ENCODE measurements at places on chromosomes 16 and 17. TPM values are rescaled to one million over a fixed set of nuclear protein-coding genes. Genes with fewer than 3 reads are reported as not detected.

GRCh38 chr17:73637866-73638265 is 6.4 kb downstream of the SDK2 start:
- DNase-seq, result no peak
- peaks cover 8% of the 10 kb centered on the region for H3K27me3 ChIP-seq
- no peak overlapping the region for H3K4me3 ChIP-seq
- no peak overlapping the region for H3K27ac ChIP-seq

GRCh38 chr17:74210191-74211140 is 2.9 kb upstream of the TTYH2 start:
- peaks cover 41% of the 10 kb centered on the region for H3K36me3 ChIP-seq
- no peak overlapping the region for H3K4me3 ChIP-seq
- peak; percentile 83 for DNase-seq
- peak overlapping the region; percentile 82 for H3K27ac ChIP-seq
- H3K27me3 ChIP-seq, result no peaks in the 10 kb centered on the region
- H3K4me1 ChIP-seq, result peaks cover 68% of the 10 kb centered on the region

GRCh38 chr16:79714440-79714839 is 113.9 kb upstream of the MAF start:
- H3K27ac ChIP-seq, result no peak overlapping the region
- H3K4me3 ChIP-seq, result no peak overlapping the region
- no peaks in the 10 kb centered on the region for H3K4me1 ChIP-seq
- no peak for DNase-seq

GRCh38 chr16:79101491-79101890 is 499.0 kb downstream of the MAF start:
- DNase-seq, result no peak
- no peak overlapping the region for H3K27ac ChIP-seq
- H3K27me3 ChIP-seq, result peaks cover 26% of the 10 kb centered on the region
- H3K4me3 ChIP-seq, result no peak overlapping the region

DNA sequence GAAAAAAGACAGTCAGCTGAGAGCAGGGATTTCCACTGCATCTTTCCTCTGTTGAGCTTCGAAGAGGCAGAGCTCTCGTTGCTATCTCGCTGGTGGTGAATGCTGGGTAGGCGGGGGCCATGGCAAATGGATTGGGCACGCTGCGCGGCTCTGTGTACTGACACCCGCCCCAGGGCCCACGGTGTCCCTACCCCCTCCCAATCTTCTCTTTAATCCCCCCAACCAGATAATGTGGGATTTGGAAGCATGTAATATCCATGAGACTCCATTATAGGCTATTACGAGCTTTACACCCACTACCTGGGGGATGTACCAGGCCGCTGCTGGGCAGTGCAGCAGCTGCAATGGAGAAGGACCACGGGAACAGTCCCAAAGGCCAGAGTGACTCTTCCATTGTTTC is 8.3 kb downstream of the PIPOX start:
- H3K4me3 ChIP-seq, result no peak overlapping the region
- no peak overlapping the region for H3K27ac ChIP-seq
- H3K36me3 ChIP-seq, result no peaks in the 10 kb centered on the region
- H3K27me3 ChIP-seq, result peaks cover 12% of the 10 kb centered on the region
- no peaks in the 10 kb centered on the region for H3K4me1 ChIP-seq

GRCh38 chr17:31391496-31391949 is at the start of gene RAB11FIP4:
RAB11FIP4 (plus strand) TSS chr17:31391675; CDS start chr17:31391853, 178 bp downstream.
- H3K4me1 ChIP-seq, result peaks cover 9% of the 10 kb centered on the region
- H3K36me3 ChIP-seq, result no peaks in the 10 kb centered on the region
- peak within 1 kb of the TSS; percentile 51 for H3K4me3 ChIP-seq
- H3K27ac ChIP-seq, result no peak within 1 kb of the TSS

- H3K4me1 ChIP-seq, result no peaks in the 10 kb centered on the region
- no peaks in the 10 kb centered on the region for H3K36me3 ChIP-seq
- DNase-seq, result no peak
- H3K27me3 ChIP-seq, result no peaks in the 10 kb centered on the region
- H3K4me3 ChIP-seq, result no peak overlapping the region
- no peak overlapping the region for H3K27ac ChIP-seq
Observed at GRCh38 chr17:71071837-71072236, 902.5 kb downstream of the KCNJ2 start.

GRCh38 chr17:41683441-41684007 is 5.2 kb upstream of the EIF1 start:
- no peak overlapping the region for H3K27ac ChIP-seq
- no peak overlapping the region for H3K4me3 ChIP-seq
- H3K36me3 ChIP-seq, result peaks cover 2% of the 10 kb centered on the region
- no peak for DNase-seq

- H3K27me3 ChIP-seq, result no peaks in the 10 kb centered on the region
- H3K36me3 ChIP-seq, result no peaks in the 10 kb centered on the region
- H3K4me3 ChIP-seq, result no peak overlapping the region
- no peak overlapping the region for H3K27ac ChIP-seq
- no peaks in the 10 kb centered on the region for H3K4me1 ChIP-seq
Observed at GRCh38 chr16:60225541-60225940, 1491.4 kb upstream of the GOT2 start.

- no peak for DNase-seq
- H3K4me1 ChIP-seq, result peaks cover 35% of the 10 kb centered on the region
- H3K36me3 ChIP-seq, result peaks cover 14% of the 10 kb centered on the region
Observed at GRCh38 chr17:82021900-82022309, 773 bp downstream of the CENPX start.

DNA sequence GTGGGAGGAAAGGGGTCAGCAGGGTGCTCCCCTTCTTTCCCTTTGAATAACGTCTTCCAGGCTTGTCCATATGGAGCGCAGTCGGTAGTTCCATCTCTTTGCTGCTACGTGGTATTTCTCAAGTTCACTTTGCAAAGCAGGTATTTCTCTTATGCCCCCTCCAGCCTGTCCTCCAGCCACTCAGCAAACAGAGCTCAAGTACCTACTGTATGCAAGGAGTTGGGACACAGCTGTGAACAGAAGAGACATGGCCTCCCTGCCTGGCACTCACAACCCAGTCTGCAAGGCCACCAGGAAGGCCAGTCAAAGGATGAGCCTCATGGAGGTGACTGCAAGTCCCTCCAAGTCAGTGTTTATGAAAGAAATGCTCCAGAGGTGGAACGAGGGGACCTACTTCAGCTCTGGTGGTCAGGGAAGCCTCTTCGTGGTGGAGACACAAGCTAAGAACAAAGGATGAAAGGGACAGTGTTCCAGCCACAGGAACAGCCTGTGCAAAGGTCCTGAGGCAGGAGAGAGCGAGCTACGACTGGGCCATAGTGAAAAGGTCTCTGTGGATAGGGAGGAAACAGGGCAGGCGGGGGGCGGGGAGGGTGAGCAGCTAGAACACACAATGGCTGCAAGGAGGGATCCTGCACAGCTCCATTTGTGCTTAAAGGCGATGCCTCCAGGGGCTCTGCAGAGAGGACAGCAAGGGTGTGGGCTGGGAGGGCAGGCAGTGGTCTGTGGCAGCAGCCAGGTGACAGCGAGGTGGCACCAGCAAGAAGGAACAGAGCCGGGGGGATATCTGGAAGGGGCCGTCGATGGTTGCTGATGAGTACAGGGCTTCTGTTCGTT is 32.6 kb downstream of the PPL start:
- H3K36me3 ChIP-seq, result no peaks in the 10 kb centered on the region
- no peak for DNase-seq
- no peak overlapping the region for H3K4me3 ChIP-seq
- H3K27me3 ChIP-seq, result peaks cover 12% of the 10 kb centered on the region

GRCh38 chr16:88591577-88592021 is 21.4 kb downstream of the ZC3H18 start:
- H3K27me3 ChIP-seq, result no peaks in the 10 kb centered on the region
- peaks cover 60% of the 10 kb centered on the region for H3K36me3 ChIP-seq
- H3K4me3 ChIP-seq, result no peak overlapping the region
- peaks cover 17% of the 10 kb centered on the region for H3K4me1 ChIP-seq
- peak overlapping the region; percentile 40 for H3K27ac ChIP-seq

- no peak overlapping the region for H3K27ac ChIP-seq
- DNase-seq, result no peak
- no peak overlapping the region for H3K4me3 ChIP-seq
- H3K36me3 ChIP-seq, result no peaks in the 10 kb centered on the region
- H3K4me1 ChIP-seq, result peaks cover 2% of the 10 kb centered on the region
- peaks cover 18% of the 10 kb centered on the region for H3K27me3 ChIP-seq
Observed at GRCh38 chr16:57862698-57863433, 60.6 kb upstream of the KIFC3 start.

- H3K4me1 ChIP-seq, result peaks cover 21% of the 10 kb centered on the region
- no peak for DNase-seq
- H3K27ac ChIP-seq, result no peak overlapping the region
- H3K4me3 ChIP-seq, result no peak overlapping the region
- H3K27me3 ChIP-seq, result no peaks in the 10 kb centered on the region
Observed at GRCh38 chr16:50591800-50592771, 43.9 kb downstream of the NKD1 start.

- no peak overlapping the region for H3K4me3 ChIP-seq
- H3K27ac ChIP-seq, result no peak overlapping the region
- no peak for DNase-seq
- H3K4me1 ChIP-seq, result no peaks in the 10 kb centered on the region
- no peaks in the 10 kb centered on the region for H3K36me3 ChIP-seq
Observed at GRCh38 chr17:78291944-78292910, 60.8 kb downstream of the TMEM235 start.

DNA sequence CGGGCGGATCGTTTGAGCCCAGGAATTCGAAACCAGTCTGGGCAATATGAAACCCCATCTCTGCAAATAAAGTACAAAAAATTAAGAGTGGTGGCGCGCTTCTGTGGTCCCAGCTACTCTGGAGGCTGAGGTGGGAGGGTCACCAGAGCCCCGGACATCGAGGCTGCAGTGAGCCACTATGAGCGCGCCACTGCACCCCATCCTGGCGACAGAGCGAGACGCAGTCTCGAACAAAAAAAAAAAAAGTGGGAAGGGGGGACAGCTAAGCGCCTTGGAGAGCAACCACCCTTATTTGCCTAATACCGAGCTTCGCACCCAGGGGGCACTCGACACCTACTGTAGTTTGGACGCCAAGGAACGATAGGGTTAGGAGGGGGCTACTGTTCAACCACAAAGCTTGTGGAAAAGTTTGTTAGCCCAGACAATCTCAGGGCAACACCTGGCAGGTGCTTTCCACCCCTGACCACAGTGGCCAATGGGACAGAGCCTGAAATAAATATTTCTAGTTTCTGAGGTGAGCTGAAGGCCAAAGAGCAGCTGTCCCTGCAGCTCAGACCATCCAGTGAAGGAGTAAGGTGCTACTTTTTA is 847 bp upstream of the PSMC3IP start:
- peaks cover 65% of the 10 kb centered on the region for H3K36me3 ChIP-seq
- DNase-seq, result peak; percentile 84
- H3K4me3 ChIP-seq, result peak overlapping the region; percentile 98
- peak overlapping the region; percentile 96 for H3K27ac ChIP-seq

DNA sequence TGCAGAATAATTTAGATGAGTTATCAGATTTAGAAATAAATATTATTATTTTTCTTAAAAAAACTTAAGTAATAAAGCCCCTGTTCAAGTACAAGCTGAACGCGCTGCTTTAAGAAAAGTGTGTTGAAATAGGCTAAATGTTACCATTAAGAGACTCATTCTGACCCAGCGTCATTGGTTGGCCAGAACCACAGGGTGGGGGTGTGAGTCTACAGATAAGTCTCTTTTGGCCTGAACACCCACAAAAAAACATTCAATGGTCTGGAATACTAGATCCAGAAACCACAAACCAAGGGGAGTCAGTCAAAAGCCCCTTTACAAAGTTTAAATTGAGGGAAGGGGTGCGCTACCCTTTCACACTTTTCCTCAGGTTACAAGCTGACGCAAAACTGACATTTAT is 776.1 kb downstream of the KCNJ2 start:
- H3K4me3 ChIP-seq, result no peak overlapping the region
- H3K27me3 ChIP-seq, result no peaks in the 10 kb centered on the region
- no peaks in the 10 kb centered on the region for H3K4me1 ChIP-seq
- H3K36me3 ChIP-seq, result no peaks in the 10 kb centered on the region
- H3K27ac ChIP-seq, result no peak overlapping the region
- DNase-seq, result no peak

Gene KCNAB3
- total RNA-seq, result 8.8 TPM

Gene KRTAP2-2
- not detected for total RNA-seq

Gene SMIM36
- not detected for total RNA-seq

Gene ALDH3A1
- not detected for total RNA-seq

Measured in activated CD8-positive, alpha-beta T cell treated with anti-CD3 and anti-CD28 coated beads, Interleukin-2, amount 10 ng/mL, durations not matched to agents 7 days and 5 days (primary cell).